ENCODE measurements at places on chromosomes 2 and 18. TPM values are rescaled to one million over a fixed set of nuclear protein-coding genes. Genes with fewer than 3 reads are reported as not detected.

Gene OLA1
- total RNA-seq, result 87.4 TPM

- H3K27ac ChIP-seq, result no peak overlapping the region
- H3K36me3 ChIP-seq, result no peaks in the 10 kb centered on the region
- no peak overlapping the region for H3K4me3 ChIP-seq
- no peak for DNase-seq
- H3K27me3 ChIP-seq, result no peaks in the 10 kb centered on the region
These were observed 76.1 kb upstream of the AQP4 start for GRCh38 chr18:26941584-26941983.

GRCh38 chr18:31500051-31500688 is 2.2 kb downstream of the DSG2 start:
- no peak for DNase-seq
- peaks cover 36% of the 10 kb centered on the region for H3K27me3 ChIP-seq
- no peaks in the 10 kb centered on the region for H3K36me3 ChIP-seq
- no peak overlapping the region for H3K4me3 ChIP-seq
- no peak overlapping the region for H3K27ac ChIP-seq

DNA sequence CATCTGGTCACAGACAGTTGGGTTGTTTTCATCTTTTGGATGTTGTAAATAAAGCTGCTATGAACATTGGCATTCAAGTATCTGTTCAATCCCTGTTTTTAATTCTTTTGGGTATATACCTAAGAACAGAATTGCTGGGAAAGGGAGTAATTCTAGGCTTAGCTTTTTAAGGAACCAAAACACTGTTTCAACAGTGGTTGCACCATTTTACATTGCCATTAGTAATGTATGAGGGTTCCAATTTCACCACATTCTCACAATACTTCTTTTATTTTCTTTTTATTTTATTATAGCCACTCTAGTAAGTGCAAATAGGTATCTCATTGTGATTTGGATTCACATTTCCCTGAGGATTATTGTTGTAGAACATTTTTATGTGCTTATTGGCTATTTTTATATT is 108.9 kb upstream of the GLS start:
- H3K27me3 ChIP-seq, result peaks cover 6% of the 10 kb centered on the region
- H3K27ac ChIP-seq, result no peak overlapping the region
- H3K4me1 ChIP-seq, result no peaks in the 10 kb centered on the region
- DNase-seq, result no peak

Gene KRTCAP3
- 7.1 TPM for total RNA-seq

DNA sequence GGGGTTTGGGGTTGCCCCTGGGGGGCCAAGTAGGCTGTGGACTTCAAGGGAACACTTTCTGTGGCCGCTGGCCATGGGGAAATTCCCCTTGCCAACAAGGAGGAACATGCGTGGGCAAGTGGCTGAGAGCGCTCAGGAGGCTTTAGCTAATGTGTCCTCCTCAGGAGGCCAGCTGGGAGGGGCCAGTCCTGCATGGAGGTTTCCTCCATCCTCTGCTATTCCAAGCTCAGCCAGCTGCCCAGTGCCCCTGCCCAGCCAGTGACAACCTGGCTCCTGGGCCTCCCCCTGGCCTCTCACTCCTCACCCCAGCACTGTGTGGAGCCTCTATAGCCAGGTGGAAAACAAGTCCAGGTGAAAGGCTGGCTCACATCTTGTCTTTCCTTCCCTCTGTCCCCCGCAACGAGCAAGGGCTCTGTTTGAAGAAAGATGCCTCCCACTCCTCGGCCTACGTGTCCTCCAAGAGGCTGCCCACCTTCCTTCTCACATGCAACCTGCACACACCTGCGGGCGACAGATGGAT is 64.4 kb upstream of the DAPL1 start:
- no peaks in the 10 kb centered on the region for H3K36me3 ChIP-seq
- H3K4me3 ChIP-seq, result no peak overlapping the region
- no peak overlapping the region for H3K27ac ChIP-seq
- no peaks in the 10 kb centered on the region for H3K4me1 ChIP-seq
- no peak for DNase-seq
- no peaks in the 10 kb centered on the region for H3K27me3 ChIP-seq

Gene RESP18
- total RNA-seq, result not detected
